ENCODE measurements at places on chromosomes 3 and 15.

GRCh38 chr3:48428572-48429316, 1.1 kb downstream of the PLXNB1 start:
- DNase-seq: peak; percentile 67

GRCh38 chr15:49904296-49904695, 214.7 kb downstream of the ATP8B4 start:
- DNase-seq: no peak

GRCh38 chr3:180274536-180274935, 237.8 kb upstream of the PEX5L start:
- no peak for DNase-seq

DNA sequence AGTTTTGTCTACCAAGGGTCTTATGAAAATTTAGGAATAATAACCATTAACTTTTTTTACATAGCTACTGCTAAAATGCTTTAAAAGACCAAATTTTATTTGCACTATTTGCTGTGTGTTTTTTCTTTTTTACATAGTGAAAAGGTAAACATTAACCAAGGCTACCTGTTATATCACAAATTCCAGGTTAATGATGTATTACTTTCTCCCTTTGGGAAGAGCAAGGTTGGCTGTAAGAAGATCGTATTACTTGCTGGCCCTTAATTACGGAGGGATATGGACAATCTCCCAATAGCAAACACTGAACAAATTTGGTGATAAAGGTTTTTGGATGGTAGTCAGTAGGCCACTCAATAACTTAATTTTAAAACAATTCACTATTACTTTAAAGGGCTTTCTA, 22.4 kb downstream of the LRRC58 start:
- DNase-seq: no peak

DNA sequence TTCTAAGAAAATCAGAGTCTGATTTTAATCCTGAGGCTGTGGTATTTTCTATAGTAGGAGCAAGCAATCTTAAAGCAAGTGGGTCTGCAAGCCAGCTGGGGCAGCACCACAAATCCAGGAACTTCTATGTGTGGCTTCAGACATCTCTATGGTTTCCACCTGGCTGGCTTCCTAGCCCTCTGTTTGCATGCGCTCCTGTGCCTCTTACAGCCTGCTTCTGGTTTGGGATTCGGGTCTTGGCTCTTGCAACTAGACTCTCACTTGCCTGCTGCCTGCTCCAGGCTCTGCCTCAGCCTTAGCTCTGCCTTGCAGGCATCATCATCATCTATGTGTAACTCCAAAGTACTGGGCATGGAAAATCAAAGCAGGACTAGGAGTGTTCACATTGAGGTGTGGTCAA, 43.4 kb downstream of the MINDY4B start:
- DNase-seq: no peak

Measured in cardiac muscle cell (in vitro differentiated cells and primary cell).